MV-4-11 (cell line): ENCODE measurements at places on chromosomes 1 and 21.
A peak's percentile ranks its signal among the peaks of the same experiment; 100 is the strongest.

GRCh38 chr1:17874710-17875109 lies 119.6 kb downstream of the ACTL8 start:
- no peak for DNase-seq

GRCh38 chr1:5492846-5493245 lies 499.4 kb downstream of the NPHP4 start:
- DNase-seq = no peak

DNA sequence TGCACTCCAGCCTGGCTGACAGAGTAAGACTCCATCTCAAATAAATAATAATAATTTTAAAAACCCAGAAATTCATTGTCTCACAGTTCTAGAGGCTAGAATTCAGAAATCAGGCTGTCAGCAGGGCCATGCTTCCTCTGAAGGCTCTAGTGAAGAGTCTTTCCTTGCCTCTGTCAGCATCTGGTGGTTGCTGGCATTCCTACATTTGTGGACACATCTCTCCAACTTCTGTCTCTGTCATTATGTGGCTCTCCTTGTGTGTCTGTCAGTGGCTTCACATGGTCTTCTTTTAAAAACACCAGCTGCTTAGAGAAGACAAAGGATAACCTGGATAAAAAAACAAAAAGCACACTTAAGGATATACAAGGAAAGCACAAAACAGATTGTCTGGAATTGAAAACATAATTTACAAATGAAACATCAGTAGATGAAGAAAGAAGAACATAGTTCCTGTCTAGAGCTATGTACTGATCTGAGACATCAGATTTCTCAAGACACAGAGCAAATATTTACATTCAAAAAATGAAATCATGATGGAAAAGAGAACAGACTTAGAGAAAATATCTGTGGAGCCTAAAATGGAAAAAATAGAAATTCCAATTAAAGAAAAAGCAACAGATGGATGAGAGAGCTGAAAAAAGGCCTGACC lies 32.7 kb upstream of the ASB17 start:
- no peak for DNase-seq

DNA sequence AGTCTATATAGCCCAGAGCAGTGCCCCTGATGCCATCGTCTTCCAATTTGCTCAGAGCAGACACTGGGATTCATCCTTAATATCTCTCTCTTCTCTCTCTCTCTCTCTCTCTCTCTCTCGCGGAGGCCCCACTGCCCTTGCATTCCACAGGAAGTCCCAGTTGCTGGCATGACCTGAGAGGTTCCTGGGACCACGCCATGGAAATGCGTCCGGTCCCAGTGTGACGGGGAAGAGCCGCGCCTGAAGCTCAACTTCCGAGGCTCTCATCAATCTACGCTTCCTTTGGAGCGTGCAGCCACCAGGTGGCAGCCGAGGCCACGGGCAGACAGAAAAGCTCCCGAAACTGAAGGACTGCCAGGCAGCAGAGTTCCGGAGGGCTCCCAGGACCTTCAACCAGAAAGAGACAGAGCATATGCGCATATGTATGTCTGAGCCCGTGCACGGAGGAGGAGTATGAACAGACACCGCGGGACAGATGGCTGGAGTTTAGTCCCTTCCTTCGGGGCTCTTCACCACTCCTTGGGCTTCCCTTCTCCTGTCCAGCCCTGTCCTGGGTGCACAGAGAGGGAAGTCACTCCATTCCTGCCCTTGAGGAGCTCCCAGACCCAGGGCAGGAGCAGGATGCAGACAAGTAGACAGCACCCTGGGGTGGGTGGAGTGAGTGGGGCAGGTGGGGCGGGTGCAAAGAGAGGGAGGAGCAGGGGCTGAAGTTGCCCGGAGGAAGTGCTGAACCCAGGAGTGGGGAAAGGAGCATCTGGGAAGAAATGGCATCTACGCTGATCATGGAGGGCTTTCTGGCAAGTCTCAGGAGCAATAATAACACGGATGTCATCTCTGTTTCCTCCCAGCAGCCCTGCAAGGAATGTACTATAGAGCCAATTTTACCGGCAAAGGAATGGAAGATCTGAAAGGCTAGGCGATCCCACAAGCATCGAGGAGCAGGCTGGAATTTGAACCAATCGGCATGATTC lies 10.5 kb downstream of the PDZK1IP1 start:
- peak; percentile 90 for DNase-seq

DNA sequence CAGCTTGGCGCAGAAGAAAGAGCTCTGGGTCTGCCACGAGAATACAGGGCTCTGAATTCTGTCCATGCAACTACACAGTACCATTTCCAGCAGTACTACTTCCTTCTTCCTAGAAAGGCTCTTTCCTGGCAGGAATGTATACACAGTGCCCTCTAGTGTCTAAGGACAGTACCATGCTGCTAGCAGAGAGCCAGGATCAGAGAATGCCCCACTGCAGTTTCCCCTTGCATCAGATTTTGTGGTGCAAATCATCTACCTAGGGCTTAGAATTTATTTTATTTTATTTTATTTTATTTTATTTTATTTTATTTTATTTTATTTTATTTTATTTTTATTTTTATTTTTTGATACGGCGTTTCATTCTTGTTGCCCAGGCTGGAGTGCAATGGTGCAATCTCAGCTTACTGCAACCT lies 50.8 kb downstream of the PAX7 start:
- peak; percentile 61 for DNase-seq

DNA sequence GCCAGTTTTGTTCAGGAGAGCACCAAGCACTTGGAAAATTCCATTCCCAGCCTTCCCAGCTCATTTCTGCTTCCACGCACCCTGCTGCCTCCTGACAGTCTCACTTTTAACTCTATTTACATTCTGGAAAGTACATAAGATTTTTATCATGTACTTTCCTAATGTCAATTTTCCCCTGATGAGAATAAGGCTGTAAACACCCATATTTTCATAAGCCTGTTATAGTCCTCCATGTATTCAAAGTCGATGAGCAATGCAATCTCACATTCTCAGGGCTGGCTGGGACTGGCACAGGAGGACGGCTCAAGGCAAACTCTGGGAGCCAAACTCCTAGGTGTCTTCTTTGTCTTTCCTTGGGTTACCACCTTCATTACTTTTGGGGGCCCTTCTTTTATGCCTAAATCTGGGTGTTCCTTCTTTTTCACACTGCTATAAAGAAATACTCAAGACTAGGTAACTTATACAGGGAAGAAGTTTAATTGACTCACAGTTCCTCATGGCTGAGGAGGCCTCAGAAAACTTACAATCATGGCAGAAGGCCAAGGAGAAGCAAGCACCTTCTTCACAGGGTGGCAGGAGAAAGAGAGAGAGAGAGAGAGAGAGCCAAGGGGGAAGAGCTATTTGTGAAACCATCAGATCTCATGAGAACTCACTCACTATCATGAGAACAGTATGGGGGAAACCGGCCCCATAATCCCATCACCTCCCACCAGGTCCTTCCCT lies 94.6 kb downstream of the IGSF21 start:
- DNase-seq = no peak

DNA sequence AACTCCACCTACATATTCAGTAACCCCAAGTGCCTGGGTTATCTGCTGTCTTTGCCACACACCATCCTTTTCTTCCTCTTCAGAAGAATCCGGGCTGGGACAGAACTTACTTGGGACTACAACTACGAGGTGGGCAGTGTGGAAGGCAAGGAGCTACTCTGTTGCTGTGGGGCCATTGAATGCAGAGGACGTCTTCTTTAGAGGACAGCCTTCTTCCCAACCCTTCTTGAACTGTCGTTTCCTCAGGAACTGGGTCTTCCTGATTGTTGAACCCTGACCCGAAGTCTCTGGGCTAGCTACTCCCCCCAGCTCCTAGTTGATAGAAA lies 10.5 kb downstream of the CERS2 start:
- no peak for DNase-seq

DNA sequence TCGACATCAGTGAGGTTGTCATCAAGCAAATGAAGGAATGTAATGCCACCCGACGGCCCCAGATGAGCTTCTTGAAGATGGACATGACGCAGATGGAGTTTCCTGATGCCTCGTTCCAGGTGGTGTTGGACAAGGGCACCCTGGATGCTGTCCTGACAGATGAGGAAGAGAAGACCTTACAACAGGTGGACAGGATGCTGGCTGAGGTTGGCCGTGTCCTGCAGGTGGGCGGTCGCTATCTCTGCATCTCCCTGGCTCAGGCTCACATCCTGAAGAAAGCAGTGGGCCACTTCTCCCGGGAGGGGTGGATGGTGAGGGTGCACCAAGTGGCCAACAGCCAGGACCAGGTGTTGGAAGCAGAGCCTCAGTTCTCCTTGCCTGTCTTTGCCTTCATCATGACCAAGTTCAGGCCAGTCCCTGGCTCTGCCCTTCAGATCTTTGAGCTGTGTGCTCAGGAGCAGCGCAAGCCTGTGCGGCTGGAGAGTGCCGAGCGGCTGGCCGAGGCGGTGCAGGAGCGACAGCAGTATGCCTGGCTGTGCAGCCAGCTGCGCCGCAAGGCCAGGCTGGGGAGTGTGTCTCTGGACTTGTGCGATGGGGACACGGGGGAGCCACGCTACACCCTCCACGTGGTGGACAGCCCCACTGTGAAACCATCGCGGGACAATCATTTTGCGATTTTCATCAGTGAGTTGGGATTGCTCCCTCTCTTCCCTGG lies 2.5 kb downstream of the METTL13 start:
- no peak for DNase-seq
